ENCODE measurements at places on chromosomes 2 and 18.

DNA sequence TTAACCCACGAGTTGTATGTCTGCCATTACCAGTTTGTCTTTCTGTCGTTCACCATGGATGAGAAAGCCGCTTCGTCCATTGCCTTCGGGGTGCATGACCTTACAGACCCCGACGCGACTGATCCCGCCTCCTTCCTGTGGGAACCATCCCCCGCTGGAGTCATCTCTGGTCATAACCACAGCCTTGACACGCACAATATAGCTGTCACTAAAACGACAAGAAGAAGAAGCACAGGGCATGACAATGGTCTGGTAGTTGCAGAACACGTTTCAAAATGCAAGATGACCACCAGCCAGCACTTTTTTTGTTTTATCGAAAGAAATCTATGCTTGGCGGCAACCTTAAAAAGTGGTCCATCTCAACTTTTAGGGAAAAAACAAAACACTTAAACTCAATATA is 87.7 kb downstream of the SPRED2 start:
- no peak for DNase-seq

- no peak for DNase-seq
Observed at GRCh38 chr2:24643051-24643450, 150.1 kb downstream of the PTRHD1 start.

GRCh38 chr2:43450617-43451016 is 145.2 kb downstream of the THADA start:
- DNase-seq: no peak

DNA sequence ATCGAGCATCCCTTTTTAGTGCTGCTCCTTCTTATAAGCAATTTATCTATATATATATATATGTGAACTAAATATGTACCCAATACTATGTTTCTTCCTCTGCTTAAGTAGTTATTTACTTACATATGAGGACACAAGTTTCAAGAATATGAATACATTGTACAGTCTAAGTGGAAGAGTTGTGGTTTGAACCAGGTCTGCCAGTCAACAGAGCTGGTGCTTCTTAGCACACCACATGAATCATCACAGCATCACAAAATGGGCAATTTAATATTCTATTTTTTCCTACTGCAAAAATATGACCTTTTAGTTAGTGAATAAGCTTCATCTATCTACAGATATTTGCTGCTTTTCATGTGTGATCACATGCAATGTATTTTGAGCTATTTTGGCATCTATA is 64.4 kb upstream of the SPAG16 start:
- DNase-seq: no peak

GRCh38 chr2:3197308-3197707 is 180.3 kb downstream of the EIPR1 start:
- no peak for DNase-seq

DNA sequence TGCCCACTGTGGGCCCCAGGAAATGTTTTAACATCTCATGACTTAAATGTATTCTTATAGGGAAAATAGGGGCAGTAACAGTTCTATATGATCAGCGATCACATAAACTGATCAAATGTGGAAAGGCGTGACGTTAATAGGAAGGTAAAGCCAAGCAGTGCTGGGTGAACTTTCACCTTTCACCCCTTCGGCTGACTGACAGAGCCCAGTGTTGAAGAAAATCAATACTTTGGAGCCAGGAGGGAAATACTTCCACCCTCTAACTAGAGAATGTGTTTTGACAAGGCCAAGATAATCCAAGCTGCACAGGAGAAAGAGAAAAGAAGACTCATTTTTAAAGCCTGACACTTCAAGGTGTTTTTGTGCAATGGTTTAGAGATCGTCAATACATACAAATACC is 116.5 kb upstream of the BOD1L2 start:
- no peak for DNase-seq

DNA sequence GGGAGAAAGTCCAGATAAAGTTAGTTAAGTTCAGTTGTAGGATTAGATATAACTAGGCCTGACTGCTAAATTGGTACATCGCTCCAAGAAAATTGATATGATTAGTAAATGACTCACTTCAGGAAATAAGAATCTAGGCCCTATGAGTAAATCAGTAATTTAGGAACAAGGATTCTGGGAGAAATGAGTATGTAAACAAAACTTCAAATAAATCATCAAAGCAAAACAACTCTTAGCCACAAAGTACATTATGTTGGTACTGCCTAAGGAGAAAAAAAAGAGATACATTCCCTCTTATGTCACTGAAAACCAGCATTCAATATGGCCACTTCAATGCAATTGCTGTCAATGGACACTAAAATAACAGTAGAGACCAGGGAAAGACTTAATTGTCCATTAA is 529.1 kb downstream of the ZNF804A start:
- no peak for DNase-seq

DNA sequence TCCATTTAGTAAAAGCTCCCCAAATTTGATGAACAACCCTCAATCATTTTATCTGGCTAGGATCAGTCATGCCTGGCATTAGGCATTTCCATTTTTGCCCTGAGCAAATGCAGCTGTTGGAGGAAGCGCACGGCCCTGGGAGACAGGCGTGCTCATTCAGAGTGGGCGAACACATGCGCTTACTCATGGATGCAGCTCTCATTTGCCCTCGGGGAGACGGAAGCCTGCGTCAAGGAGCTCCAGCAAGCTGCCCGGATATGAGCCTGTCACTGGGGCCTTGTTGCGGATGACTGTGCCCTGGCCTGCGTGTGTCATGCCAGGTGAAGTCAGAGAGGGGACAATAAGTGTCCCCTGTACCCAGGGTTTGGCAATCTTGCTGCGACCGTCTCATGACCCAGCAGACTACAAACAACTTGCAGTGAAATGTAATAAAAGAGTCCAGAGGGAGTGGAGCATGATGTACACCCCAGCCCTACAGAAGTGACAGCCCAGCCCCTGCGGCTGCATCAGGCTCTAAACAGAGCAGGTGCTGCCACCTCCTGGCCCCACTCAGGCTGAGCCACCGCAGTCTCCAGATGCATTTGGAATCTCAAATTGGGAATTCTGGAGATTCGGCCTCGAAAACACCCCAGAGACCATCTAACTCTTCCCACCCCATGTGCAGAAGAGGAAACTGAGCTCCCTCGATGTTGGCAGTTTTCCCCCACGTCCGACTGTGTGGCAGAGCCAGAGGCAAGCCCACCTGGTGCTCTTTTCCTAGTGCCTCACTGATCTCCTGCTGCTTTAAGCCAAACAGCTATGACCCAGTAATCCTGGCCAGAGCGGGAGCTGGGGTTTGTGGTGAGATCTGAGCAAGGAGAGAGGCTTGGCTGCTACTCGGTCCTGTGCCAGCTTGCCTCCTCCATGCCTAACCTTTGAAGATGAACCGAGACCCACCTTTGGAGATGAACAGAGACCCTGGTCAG is 105.0 kb upstream of the ALK start:
- no peak for DNase-seq

Measured in stimulated activated CD4-positive, alpha-beta T cell treated with anti-CD3 and anti-CD28 coated beads, Interleukin-15, amount 100 ng/mL, for 1 hour (primary cell).